ENCODE measurements at places on chromosomes 3 and 15.

GRCh38 chr3:72969766-72970165 lies 26.8 kb upstream of the PPP4R2 start:
- no peak for DNase-seq

DNA sequence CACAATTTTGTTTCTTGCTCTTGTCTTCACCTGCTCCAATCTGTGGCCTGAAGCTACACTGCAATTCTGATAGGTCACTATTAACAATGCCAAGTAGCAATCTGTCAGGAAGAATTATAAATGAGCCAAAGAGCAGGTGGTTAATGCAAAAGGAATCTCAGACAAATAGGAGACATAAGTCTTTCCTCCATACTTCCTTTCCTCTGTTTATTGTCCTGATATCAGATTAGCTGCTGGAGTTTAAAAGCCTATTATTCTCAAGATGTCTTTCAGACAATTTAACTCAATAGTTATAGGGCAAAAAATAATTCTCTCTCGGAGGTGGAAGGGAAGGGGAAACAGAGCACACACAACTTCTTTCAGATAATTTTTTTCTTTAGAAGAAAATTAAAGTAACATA lies 491.6 kb downstream of the MFSD1 start:
- DNase-seq = no peak

GRCh38 chr3:71372911-71373637 lies 210.5 kb downstream of the FOXP1 start:
- DNase-seq = no peak

- DNase-seq = no peak
These were observed 20.1 kb downstream of the TGM4 start for GRCh38 chr3:44894485-44894884.

- no peak for DNase-seq
These were observed 20.7 kb downstream of the EIF2A start for GRCh38 chr3:150567328-150567727.

GRCh38 chr15:39216816-39217215 lies 364.1 kb upstream of the THBS1 start:
- no peak for DNase-seq

- no peak for DNase-seq
These were observed 68.1 kb upstream of the LPP start for GRCh38 chr3:188085584-188086560.

DNA sequence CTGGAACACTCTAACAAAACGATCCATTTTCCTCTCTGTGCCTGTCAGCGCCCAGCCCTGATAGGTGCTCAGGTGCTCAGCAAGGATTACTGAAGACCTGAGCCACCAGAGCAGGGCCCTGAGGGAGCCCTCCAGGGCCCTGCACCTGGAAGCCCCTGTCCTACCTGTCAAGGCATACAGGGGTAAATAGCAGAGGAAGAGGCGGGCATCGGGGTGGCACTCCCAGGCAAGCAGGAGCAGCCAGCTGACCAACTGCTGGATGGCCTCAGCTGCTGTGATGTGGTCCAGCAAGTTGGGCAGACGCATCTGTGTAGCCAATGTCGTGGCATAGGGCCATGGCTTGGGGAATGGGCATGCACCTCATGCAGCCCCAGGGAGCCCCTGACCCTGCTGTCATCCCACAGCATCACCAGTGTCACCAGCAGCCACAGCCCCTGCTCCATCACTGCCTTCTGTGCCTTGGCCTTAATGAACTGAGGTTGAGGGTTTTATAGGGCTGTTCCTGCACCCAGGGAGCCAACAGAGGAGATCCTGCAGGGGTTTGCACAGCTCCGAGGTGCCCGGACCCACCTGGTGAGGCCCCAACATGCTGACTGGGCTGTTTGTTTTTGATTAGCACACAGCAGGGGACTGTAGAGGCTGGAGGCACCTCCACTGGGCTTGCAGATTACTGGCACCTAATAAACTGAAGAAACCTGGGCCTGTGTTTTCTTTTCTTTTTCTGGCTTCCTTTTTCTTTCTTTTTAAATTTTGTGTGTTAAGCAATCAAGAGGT lies 7.9 kb upstream of the WDR6 start:
- DNase-seq = no peak

GRCh38 chr3:124267406-124267805 lies 275.5 kb upstream of the ROPN1 start:
- no peak for DNase-seq

DNA sequence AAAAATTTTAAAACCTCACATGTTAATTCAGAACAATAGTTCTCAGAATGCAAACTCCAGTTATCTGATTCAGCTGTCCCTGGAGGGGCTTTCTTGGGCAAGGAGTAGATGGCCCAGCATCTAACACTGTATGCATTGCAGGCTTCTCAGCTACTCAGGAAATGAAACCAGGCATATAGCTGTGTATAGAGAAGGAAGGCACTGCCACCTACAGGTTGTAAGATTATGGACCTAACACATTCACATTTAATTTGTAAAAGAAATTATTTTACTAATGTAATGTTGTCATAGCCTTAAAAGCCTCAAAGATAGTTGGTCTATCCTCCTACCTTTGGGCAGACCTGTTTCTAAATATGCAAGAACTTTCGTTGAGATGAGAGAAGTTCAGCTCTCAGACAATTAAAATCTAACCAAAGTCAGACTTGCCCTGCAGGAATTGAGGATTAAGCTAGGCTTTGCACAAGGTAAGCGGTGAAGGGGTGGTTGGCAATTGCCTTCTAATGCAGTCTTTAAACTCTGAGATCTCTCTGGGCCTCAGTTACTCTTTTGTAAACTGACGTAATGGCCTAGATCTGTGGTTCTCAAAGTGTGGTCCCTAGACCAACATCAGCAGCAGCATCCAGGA lies 132.8 kb upstream of the SLC24A5 start:
- DNase-seq = no peak

- DNase-seq = no peak
These were observed 15.0 kb upstream of the DAG1 start for GRCh38 chr3:49454898-49455681.

DNA sequence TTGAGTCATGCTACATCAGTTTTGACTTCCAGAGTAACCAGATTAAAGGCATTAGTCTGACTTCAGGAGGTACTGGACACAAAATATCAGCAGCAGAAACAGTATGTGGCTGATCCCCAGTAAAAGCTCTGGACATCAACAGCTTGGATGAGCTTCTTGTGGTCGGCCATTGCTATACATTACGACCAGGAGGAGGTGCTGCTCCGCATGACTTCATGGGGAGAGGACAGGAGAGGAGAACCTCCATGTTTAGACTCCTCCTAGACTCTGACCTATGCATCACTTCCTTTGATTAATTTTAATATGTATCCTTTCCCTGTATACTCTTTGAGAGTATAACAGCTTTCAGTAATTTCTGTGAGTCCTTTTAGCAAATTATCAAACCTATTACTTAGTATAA lies 285.6 kb upstream of the ARHGEF26 start:
- no peak for DNase-seq

GRCh38 chr3:81476692-81477091 lies 284.8 kb downstream of the GBE1 start:
- DNase-seq = no peak

DNA sequence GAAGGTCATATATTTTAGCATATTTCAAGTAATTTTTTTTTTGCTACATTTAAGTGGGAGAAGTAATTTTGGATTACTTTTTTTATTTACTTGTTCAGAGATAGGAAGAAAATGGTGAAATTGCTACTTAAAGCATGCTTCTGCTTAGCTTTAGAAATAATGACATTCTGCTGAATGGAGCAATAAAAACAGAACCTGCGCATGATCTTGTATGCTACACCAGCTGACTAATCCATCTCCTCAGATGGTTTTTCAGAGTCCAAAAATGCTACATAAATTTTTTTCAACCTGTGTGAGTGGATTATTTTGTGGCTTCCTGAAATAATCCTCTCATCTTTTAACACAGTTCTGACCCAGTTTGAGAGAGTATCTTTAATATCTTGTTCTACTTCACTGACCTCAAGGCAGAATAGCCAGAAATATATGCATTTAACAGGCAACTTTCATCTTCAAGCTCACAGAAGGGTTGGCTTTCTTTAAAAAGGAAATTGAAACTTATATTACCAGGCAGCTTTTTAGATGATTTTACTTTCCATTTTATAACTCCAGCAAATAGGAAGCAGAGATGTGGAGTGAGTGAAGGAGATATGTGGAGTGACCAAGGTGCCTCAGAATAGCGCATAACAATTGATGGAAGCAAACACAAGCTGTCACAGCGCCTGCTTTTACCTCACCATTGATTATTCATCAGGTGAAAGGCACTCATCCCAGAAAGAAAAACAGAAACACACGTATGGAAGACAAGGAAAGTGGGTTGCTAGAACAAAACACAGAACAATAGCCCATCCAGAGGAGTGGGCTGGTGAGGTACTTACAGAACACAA lies 136.6 kb downstream of the TGFBR2 start:
- DNase-seq = no peak

DNA sequence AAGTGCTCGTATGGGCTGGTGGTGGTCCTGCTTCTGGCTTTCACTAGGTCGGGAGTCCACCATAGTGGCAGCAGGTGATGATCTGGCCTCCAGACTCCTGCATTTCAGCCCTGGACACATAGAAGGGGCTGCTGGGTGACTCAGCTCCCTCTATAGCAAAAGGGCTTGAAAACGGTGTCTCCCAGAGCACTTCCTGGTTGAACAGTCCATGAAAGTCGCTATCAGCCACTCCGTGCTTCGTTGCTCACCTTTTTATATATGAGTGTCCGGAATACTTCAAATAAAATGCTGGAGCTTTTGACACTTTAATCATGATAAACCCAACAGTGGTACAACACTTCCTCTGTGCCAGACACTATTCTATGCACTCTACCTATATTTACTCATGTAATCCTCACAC lies 213.2 kb downstream of the PDZRN3 start:
- no peak for DNase-seq

- DNase-seq = no peak
These were observed 939.7 kb downstream of the NSUN3 start for GRCh38 chr3:95002438-95003046.

GRCh38 chr15:73699249-73700040 lies 15.3 kb downstream of the CD276 start:
- DNase-seq = no peak

GRCh38 chr3:41525303-41526064 lies 326.2 kb downstream of the CTNNB1 start:
- no peak for DNase-seq

GRCh38 chr3:132721479-132722164 lies 587 bp downstream of the NPHP3 start:
- DNase-seq = no peak

DNA sequence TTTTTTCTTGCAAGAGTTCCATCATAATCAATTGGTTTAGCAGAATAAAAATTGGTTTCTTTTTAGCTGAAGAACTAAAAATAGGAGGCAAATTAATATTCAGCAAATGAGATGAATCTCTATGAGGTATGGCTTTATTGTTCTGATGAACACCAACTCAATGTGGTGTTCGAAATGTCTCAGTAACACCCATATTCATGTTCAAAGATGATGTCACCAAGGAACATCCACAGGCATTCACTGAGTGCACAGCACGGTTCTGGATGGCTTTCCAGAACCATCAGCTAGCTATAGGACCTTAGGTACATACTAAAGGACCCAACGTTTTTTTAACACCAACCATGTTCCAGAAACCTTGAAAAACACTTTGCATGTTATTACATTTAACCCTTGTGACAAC lies 42.7 kb downstream of the CCNL1 start:
- DNase-seq = no peak

- no peak for DNase-seq
These were observed 1.4 kb downstream of the MGLL start for GRCh38 chr3:127820826-127821313.

Measured in stimulated activated CD4-positive, alpha-beta T cell treated with anti-CD3 and anti-CD28 coated beads, Interleukin-15, amount 100 ng/mL, for 48 hours (primary cell).